Pancreas (tissue), 10 donors: ENCODE measurements at places on chromosomes 4 and X. TPM values are rescaled to one million over a fixed set of nuclear protein-coding genes. Genes with fewer than 3 reads are reported as not detected.

Gene SMIM10L2A
- total RNA-seq: 2.3 TPM

Gene GNRHR
- total RNA-seq: not detected

- DNase-seq: no peak
Measured at GRCh38 chr4:185846505-185847150, 34.6 kb upstream of the SORBS2 start.

DNA sequence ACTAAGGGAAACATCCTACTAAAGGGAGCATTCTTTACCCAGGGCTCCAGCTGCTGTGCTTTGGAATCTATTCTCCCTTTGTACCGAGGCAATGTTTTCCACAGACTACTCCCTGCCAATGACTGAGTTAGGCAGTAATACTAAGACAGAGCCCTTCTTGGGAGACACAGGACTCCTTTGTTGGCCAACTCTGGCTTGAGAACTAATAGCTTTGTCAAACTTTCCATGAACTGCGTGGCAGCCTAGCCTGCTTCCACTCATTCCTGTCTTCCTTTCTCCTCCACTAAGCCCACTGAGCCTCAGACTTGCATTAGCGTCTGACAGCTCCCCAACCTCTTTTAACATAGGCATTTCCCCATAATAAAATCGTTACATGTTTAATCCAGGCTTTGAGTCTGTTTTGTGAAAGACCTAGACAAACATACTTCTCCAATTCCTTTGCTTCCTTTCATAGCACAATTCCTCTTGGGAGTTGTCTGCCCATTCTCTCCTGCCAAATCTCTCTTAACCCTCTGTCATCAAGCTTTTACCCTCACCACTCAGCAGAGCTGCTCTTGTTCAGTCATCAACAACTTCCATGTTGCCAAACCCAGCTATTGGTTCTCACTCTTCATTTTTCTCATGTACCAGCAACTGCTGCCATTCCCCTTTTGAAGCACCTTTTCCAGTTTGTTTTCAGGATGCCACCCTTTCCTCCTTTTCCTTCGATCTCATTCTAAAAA, 300.3 kb upstream of the IGFBP7 start:
- DNase-seq: no peak

DNA sequence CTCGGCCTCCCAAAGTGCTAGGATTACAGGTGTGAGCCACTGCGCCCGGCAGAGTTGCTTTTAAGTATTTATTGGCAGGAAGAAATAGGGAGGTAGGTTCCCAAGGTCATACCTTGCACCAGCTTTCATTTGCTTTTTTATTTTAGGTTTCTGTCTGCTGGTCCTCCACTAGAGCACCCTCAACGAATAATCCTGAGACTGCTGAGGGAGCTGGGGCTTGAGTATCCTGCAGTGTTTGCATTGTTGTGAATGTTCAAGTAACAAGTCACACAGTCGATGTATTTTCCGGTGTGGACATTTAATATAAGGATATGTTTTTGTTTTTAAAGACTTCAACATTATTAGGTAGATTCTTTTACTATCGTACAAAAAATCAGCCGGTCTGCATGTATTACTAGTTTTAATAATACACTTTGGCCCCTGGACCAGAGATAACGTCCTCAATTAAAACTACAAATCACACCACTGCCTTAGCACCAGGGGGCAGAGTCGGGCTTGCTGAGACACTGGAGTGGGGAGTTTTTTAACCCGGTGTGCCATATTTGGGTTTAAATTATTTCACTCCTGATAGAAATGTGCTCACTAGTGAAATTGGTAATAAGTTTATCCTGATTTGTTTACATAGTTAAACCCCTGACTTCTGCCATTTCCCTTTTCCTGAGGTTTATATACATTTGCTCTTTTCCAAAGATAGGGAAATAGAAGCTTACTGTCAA, 11.6 kb downstream of the SMIM20 start:
- DNase-seq: no peak
